ENCODE measurements at places on chromosomes 5 and 9. TPM values are rescaled to one million over a fixed set of nuclear protein-coding genes. Genes with fewer than 3 reads are reported as not detected.

The GPR151 gene
- not detected for total RNA-seq

The PTGS1 gene
- total RNA-seq: 257 TPM

The LPAR1 gene
- 95.9 TPM for total RNA-seq

The MYMK gene
- total RNA-seq: not detected

The SNCAIP gene
- 0.13 TPM for total RNA-seq

The SNX24 gene
- 14.5 TPM for total RNA-seq

The PCDH1 gene
- total RNA-seq: 6.3 TPM

The CENPH gene
- total RNA-seq: 3.2 TPM

The C9orf57 gene
- total RNA-seq: not detected

The OR1Q1 gene
- not detected for total RNA-seq

The C5orf58 gene
- not detected for total RNA-seq

The DNAJA1 gene
- 85.9 TPM for total RNA-seq

The DDX4 gene
- total RNA-seq: not detected

The TAF1L gene
- total RNA-seq: under 0.01 TPM

The OGN gene
- total RNA-seq: 24.7 TPM

The SLC24A2 gene
- not detected for total RNA-seq

The HRCT1 gene
- 0.59 TPM for total RNA-seq

The PTGDS gene
- total RNA-seq: 11.1 TPM

The TMEM232 gene
- total RNA-seq: 0.79 TPM

All from smooth muscle cell of the pulmonary artery (primary cell).